ENCODE measurements at places on chromosomes 16 and 17. TPM values are rescaled to one million over a fixed set of nuclear protein-coding genes. Genes with fewer than 3 reads are reported as not detected.

The TM4SF5 gene
- total RNA-seq = not detected

The TP53TG3 gene
- not detected for total RNA-seq

The ELMO3 gene
- total RNA-seq = 0.58 TPM

The NT5C3B gene
- 45.3 TPM for total RNA-seq

The CIAO2B gene
- 143 TPM for total RNA-seq

The CDYL2 gene
- total RNA-seq = 5.8 TPM
